ENCODE measurements at places on chromosomes 16 and 17.
A peak's percentile ranks its signal among the peaks of the same experiment; 100 is the strongest.

- DNase-seq = no peak
Measured at GRCh38 chr17:5431949-5432556, 6.9 kb downstream of the C1QBP start.

DNA sequence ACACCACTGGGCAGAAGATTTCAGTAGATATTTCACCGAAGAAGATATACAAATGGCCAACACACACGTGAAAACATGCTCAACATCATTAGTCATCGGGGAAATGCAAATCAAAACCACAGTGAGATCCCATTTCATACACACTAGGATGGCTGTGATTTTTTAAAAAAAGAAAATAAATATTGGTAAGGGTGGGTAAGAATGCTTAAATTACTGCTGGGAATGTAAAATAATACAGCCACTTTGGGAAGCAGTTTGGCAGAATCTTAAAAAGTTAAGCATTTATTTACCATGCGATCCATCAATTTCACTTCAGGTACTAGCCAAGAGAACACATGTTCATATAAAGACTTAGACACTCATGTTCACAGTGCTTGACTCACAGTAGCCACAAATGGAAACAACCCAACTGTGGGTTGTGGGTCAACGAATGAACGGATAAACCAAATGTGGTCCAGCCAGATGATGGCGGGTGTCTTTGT is 6.5 kb upstream of the C16orf74 start:
- no peak for DNase-seq

DNA sequence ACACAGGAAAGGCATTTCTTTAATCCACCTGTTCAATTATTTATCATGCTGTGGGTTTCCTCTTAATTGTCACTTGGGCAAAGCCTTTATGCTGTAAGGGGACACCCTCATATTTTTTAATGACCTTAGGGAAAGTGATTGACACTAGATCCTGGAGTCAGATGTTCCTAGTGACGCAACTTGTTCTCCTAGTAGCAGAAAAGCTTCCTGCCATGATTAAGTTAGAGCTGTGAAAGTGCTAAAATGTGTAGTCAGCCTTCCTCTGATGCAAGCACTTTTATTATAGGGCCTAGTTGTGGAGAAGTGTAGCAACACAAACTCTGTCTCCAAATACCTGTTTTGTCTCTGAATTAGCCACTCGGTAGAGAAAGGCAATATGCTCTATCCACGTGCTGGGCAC is 12.3 kb downstream of the TMEM100 start:
- no peak for DNase-seq

GRCh38 chr16:12488371-12488770 is 315.3 kb downstream of the CPPED1 start:
- DNase-seq = no peak

DNA sequence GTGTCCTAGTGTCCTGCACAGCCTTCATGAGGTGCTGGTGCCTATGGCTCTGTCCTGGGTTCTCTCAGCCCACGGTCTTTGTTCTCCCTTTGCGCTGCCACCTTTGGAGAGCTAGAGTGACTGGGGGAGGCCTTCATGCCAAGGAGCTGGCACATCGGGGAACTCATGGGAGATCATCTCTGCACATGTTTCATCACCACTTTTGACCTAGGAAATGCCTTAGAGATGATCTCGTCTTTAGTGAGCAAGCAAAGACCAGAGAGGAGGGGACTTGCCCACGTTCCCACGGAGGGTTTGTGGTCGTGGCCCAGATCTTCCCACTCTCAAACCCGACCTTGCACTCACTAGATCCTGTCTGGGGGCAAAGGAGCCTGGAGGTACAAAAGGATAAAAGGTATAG is 23.5 kb downstream of the TBX4 start:
- DNase-seq = no peak

- no peak for DNase-seq
Measured at GRCh38 chr17:79618383-79619067, 7.7 kb upstream of the RBFOX3 start.

GRCh38 chr17:1366234-1366633 is 33.8 kb downstream of the YWHAE start:
- no peak for DNase-seq

- DNase-seq = no peak
Measured at GRCh38 chr17:68184816-68185436, 62.9 kb upstream of the AMZ2 start.

DNA sequence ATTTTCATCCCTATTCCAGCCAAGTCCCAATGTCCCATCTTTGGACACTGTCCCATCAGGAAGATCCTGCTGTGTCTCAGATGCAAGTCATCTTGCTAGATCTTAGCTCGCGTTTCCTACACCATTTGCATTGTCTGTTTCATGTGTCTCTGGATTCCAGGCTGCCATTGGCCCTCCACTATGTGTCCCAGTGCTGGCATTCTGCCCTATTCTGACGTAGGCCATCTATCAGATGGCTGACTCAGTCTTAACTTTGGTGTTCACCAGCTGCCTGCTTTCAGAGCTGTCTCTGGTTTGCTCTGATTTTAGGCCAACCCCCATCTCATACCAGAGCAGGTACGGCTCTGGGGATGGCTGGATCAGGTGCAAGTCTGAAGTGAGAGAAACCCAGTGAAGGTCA is 300.9 kb upstream of the ASIC2 start:
- DNase-seq = no peak

DNA sequence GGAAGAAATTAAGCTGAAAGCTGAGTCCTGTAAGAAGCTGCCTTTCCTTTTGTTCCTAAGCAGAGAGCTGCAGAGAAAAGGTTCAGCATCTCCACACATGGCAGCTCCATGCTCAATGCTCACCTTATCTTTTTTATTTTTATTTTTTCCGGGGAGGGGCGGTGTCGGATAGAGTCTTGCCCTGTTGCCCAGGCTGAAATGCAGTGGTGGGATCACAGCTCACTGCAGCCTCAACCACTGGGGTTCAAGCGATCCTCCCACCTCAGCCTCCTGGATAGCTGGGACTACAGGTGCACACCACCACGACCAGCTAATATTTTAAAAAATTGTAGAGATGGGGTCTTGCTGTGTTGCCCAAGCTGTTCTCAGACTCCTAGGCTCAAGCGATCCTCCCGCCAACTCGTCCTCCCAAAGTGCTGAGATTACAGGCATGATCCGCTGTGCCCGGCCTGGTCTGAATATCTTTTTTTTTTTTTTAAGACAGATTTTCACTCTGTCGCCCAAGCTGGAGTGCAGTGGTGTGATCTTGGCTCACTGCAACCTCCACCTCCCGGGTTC is 28.3 kb upstream of the CIBAR2 start:
- no peak for DNase-seq

GRCh38 chr16:1929578-1930337 is 11.5 kb upstream of the HS3ST6 start:
- DNase-seq = peak; percentile 90

GRCh38 chr17:42251115-42251514 is 25.1 kb downstream of the STAT5B start:
- no peak for DNase-seq

DNA sequence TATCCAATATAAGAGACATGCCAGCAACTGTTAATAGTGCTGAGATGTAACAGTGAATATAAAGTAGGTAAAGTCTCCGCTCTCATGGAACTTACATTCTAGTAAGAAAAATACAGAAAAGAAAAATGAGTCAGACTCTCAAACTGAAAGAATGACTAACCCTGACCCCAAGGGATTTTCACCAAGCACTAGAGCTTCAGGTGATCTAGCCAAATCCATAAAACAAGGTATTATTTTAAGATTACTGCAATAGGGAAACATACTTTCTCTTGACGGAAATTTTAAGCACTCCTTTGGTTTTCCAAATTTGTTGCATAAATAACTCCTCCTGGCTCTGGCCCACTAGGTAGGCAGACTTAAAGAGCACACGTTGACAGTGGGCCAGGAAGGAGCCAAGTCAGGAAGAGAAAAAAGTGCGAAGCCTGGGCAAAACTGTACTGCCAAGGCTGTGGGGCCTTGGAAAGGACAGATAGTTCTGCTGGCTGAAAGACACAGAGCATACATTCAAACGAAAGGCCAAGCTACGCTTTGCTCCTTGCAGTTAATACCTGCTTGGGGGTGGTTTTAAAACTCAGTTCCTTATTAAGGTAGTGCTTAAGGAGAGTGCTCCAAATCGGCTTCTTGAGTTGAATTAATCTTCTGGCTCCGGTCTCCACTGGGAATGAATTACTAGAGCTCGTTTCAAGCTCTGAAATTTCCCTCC is 1.4 kb downstream of the GOT2 start:
- DNase-seq = no peak

GRCh38 chr17:78206298-78206697 is 7.8 kb upstream of the BIRC5 start:
- DNase-seq = no peak

DNA sequence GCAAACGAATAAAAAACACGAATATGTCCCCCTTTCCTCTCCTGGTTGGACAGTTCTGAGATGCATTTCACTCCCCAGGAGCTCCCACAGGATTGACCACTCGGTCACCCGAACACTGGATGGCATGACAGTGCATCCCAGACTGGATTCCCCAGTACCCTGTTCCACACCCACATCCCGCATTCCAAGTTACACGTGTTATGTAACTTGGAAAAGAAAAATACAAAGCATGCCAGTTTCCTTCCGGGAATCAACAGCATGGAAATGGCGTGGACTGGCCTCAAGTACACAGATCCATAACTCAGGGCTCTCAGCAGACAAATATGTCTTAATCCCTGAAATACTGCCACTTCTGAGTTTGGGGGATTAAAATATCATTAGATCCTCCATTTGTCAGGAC is 12.6 kb upstream of the KLHL36 start:
- no peak for DNase-seq

DNA sequence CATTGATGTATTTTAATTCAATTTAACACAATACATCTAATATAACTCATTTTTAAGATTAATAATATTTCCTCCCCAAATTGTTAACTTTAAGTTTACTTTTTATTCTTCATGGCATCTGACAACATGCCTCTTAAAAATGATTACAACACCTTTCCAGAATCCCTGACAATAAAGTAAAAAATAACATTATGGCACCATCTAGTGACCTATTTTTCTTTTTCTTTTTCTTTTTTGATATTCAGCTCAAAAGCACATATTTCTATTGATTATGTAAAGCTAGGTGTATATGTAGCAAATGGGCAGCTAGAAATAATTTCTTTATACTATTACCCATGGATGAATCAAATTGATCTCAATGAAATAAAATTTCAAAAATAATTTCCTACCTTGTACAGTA is 834.3 kb upstream of the CDH8 start:
- DNase-seq = no peak

DNA sequence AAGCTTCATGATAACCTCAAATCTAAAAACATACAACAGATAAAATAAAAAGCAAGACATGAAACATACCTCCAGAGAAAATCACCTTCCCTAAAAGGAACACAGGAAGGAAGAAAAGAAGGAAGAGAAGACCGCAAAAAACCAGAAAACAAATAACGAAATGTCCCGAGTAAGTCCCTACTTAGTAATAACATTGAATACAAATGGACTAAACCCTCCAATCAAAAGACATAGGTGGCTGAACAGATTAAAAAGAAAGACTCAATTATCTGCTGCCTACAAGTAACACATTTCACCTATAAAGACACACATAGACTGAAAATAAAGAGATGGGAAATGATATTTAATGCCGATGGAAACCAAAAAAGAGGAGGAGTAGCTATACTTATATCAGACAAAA is 6.2 kb downstream of the FBXO39 start:
- no peak for DNase-seq

- DNase-seq = no peak
Measured at GRCh38 chr17:45334231-45334630, 17.4 kb upstream of the MAP3K14 start.

DNA sequence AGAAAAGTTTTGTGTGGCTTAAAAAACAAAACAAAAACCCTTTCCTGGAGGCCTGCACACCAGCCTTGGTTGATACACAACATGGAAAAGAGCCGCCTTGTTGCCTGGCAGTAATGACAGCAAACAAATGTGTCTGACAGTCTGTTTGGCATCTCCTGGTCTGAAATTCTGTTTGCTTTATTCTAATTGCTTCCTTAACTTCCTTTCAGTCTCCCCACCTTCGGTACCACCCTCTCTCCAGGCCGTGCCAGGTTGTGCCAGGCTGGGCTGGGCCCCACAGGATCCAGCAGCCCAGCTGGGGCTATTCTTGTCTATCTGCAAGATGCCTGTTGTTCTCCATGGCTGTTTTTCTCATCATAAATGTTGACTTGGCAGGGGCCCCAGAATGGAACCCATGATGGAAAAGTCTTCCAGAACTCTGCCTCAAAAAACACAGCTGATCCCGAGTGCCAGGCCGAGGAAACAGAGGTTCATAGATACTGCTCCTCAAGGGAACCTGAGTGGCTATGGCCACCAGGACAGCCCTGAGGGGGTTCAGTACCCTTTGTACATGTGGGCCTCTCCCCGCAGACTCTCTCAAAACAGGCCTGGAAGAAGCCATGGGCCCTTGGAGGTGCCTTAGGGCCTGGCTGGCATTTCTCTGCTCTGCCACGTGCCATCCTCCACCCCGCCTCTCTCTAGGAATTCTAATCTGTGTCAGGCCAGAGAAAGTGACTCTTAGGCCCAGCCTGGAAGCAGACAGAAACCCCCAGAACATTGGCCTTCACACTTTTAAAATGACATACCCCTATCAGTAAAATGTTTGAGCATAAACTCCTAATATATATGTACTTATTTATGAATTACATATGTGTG is 50.5 kb downstream of the YPEL2 start:
- DNase-seq = no peak

DNA sequence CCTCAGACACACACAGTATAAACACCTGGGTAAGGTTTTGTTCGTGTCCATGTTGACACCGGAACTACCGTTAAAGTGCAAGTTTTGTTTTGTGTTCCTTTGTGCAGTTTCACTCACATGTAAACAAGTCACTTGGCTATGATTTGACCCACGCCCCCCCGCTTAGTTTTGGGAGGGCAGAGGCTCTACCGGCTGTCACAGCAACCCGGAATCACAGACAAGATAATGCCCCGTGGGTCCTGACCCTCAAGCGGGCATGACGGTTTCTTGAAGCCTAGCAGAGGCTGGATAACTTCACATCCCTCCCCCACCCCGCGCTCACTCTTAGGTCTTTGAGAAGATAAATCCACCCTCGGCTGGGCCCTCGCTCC is 1.7 kb downstream of the RASD1 start:
- no peak for DNase-seq

GRCh38 chr17:45342306-45342705 is 25.5 kb upstream of the MAP3K14 start:
- DNase-seq = no peak

GRCh38 chr16:81758376-81758775 is 20.7 kb upstream of the PLCG2 start:
- no peak for DNase-seq

- DNase-seq = no peak
Measured at GRCh38 chr16:66065925-66066324, 300.6 kb upstream of the CDH5 start.

DNA sequence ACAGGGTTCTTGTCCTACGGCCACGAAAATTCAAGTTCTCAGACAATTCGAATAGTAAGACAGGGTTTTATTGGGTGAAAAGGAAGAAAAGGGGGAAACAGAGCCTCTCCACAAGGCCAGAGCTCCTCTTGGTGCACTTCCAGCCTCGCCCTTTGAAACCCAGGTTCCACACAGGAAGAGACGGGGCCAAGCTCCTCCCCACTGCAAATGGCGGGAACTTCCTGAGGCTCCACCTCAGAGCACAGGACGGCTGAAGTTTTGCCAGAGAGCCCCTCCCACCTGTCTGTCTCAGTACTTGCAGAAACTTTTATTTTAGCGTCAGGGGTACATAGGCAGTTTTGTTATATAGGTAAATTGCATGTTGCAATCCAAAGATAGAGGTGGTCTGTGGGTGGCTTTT is 165.7 kb upstream of the CDH8 start:
- no peak for DNase-seq
